Head of caudate nucleus (tissue), 42 donors: ENCODE measurements at places on chromosomes 3 and 15.

- no peak for DNase-seq
Measured at GRCh38 chr3:48503401-48504050, 448 bp downstream of the SHISA5 start.

DNA sequence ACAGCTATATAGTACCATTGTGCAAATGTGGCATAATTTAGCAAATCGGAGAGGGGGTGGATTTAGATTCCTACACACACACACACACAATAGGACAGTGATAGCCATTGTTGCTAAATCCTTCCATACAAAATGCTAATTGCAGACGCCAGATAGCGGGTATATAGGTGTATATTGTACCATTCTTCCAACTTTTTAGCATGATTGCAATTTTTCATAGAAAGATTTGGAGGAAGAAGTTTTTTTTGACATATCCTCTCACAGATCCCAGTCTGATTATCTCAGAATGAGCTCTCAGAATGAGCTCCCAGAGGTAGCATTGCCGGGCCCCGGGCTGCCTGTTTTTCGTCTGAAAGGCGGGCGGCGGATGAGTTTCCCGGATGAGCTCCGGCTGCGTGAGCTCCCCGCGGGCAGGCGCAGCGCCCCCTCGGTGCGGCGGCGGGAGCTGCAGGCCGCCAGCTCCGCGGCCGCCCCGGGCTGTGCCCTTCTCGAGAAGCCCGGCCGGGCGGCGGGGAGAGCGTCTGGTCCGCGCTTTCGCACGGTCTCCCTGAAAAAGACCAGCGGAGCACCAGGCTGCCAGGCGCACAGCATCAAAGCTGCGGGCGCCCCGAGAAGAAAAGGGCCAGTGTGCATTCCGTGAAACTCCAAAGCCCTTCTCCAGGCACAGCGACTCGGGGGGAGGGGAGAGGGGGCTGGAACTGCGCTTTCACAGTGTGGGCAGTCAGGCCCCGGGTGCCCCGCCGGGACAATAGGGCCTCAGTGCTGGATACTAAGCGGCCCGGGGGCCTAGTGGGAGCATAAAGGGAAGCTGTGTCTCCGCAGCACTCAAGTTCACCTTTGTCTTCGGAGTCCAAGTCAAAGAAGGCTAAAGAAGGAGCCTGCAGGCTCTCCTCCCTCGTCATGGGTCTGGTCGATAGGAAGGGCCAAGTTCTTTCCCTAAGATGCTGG lies 12.0 kb upstream of the SHC4 start:
- DNase-seq: peak; percentile 90

DNA sequence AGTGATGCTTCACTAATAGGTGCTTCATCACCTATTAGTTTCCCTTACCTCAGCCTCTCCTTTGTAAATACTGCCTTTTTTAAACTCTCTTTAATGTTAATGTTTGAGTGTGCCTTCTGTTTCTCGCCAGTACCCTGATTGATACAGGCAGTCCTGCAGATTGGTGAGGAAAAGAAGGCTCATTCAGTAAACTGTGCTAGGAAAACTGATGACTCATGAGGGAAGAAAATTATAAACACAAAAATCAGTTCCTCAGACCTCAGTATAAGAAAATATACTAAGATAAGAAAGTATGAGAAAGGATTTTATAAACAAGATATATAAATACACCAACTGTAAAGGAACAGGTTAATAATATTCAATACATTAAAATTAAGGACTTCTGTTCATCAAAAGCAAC lies 54.8 kb upstream of the OXTR start:
- DNase-seq: no peak

DNA sequence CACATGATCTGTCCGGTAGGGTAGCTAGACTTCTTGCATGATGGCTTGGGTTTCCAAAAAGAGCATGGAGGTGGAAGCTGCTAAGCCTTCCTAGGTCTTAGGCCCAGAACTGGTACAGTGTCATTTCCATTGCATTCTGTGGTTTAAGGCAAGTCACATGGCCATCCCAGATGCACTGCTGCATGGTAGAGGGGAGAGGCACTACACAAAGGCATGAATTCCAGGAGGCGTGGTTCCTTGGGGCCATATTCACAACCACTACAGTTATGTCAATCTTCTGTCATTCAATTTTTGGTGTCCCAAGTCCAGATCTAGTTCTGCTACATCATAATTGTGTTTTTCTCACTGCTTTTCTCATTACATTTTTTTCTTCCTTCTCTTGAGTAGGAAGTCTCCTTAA lies 122.2 kb upstream of the CHRM5 start:
- no peak for DNase-seq

- DNase-seq: no peak
Measured at GRCh38 chr3:76753599-76753998, 286.3 kb upstream of the ROBO2 start.

GRCh38 chr15:91712286-91712685 lies 141.2 kb upstream of the SLCO3A1 start:
- no peak for DNase-seq
